Dorsolateral prefrontal cortex (tissue), 122 donors: ENCODE measurements at places on chromosomes 6 and 20.

DNA sequence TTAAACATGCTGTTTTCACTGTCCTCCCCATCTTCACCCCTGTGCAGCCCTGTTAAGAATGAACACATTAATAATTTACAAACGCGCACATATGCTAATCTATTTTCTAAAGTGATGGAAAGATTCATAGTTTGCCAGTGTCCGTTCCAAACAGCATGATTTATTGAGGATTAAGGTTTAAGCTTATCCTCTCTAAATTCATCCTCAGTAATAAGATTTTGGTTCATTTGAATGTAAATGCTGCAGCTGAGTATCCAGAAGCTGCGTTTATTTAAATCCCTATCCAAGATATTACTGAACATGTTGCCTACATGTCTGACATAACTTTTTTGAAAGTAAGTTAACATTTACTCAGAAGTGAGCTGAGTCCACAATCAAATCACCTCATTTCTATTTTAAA, 42.8 kb upstream of the FAM135A start:
- DNase-seq, result no peak

DNA sequence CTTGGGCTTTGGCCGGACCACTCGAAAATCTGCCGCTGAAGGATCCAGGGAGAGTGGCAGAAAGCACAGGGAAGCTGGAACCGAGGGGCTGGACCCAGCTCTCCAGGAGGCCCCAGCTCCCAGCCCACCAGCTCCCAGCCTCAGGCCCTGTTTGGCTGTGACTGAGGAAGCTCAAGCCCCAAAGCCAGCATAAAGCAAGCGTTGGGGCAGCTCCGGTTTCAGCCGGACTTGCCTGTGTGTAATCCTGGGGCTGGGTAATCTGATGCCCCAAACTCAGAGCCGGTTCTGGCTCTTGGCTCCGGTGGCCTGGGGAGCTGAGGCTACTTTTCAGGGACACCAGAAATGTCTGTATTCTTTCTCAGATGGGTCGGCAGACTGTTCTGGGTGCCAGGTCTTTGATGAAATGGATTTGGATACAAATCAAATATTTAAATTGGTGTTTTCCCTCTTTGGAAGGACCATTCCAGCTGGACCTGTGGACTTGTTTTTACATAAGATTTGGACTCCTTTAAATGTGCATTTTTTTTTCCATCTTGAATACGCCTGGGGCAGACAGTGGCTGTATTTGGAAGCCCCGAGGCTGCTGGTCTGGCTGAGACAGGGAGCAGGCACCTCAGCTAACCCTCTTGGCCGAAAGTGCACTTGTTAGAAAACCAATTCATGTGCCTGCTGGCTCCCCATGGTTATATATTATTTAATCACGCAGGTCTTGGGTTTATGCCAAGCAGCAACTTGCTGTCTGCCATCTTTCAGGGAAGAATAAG, 29.7 kb downstream of the RPP40 start:
- no peak for DNase-seq

- no peak for DNase-seq
These were observed 62.6 kb downstream of the BANF2 start for GRCh38 chr20:17762243-17762872.

GRCh38 chr6:88183471-88183870, 17.3 kb upstream of the CNR1 start:
- DNase-seq, result no peak

GRCh38 chr6:32317541-32317940, 54.2 kb downstream of the TSBP1 start:
- DNase-seq, result no peak

DNA sequence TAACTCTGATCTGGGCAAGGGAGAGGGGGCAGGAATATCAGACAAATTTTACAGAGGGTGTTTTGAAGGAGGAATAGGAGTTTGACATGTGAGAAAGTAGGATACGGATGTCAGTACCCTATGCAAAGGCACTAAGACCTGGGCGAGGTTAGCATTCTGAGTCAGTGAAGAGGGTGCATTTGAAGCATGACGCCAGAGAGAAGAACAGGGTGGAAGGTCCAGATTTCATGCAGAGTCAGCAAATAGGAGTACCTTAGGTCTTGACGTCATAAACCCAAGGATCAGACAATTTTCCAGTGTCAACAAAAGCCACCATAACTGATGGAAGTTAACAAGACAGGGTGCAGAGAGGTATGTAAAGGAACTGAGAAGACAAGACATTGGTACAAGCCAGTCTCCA, 839.2 kb downstream of the KIF16B start:
- DNase-seq, result no peak

DNA sequence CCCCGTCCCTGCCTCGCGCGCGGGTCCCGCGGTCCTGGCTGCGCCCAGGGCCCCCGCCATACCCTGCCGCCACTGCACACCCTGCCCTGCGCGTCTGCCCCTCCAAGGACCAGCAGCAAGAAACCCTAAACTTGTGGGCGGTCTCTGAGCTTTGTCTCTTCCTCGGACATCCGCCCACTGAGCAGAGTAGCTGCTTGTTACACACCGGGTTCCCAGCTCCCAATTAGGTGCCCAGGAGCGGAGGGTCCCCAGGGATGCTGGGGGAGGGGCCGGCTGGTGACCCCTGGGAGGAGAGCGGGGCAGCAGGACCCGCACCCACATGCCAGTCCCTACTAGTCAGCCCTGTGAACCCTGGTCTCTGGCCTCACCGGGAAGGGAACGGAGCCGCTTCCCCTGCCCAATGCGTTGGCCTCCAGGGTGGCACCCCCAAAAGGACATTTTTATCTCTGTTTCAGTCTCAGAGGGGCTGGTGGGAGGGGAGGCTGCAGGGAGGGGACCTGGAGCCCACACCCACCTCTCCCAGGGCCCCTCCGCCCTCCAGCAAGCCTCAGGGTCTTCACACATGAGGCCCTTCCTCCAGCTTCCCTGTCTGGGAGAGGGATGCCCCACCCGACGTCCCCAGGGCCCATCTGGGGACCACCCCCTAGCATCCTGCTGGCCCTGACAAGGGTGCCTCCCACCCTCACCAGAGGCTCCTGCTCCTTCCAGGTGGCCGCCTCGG, 10.5 kb downstream of the STMN3 start:
- no peak for DNase-seq

- no peak for DNase-seq
These were observed 32.3 kb downstream of the UST start for GRCh38 chr6:148779142-148779562.

DNA sequence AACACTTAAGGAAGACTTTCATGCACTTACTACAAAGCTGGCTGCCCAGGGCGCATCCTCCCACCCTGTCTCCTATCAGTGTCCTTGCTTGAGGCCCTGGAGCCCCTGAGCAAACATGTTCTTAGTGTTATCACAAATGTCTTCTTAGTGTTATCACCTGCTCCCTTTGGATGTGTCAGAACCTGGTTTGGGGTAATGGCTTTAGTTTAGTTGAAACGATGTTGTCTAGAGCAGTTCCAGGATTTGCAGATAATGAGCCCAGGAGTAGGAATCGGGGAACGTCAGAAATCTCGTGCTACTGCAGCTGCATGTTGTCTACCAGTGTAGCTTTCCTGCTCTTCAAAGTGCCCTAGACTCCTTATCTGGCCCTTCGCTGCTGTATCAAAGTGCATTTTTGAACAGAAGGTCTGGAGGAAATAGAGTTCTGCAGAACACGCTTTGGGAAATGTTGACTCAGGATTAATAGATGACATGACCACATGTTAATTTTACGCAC, 69.6 kb downstream of the PHACTR2 start:
- no peak for DNase-seq

GRCh38 chr6:134314006-134314821, 3.7 kb downstream of the SGK1 start:
- DNase-seq, result no peak
